Stimulated activated naive B cell treated with anti-CD40 and anti-IgM and Interleukin-4, amounts not matched to agents 10 μg/mL and 1 μg/mL and 100 μg/mL, for 72 hours (primary cell): ENCODE measurements at places on chromosomes 7 and 10.

- DNase-seq = no peak
These were observed 211.9 kb upstream of the GRM3 start for GRCh38 chr7:86431761-86432160.

GRCh38 chr7:151308791-151309190 is 32.8 kb upstream of the NUB1 start:
- no peak for DNase-seq

- no peak for DNase-seq
These were observed 11.5 kb downstream of the SDK1 start for GRCh38 chr7:3312583-3312982.

- no peak for DNase-seq
These were observed 212.7 kb upstream of the FAM3C start for GRCh38 chr7:121608785-121609184.

DNA sequence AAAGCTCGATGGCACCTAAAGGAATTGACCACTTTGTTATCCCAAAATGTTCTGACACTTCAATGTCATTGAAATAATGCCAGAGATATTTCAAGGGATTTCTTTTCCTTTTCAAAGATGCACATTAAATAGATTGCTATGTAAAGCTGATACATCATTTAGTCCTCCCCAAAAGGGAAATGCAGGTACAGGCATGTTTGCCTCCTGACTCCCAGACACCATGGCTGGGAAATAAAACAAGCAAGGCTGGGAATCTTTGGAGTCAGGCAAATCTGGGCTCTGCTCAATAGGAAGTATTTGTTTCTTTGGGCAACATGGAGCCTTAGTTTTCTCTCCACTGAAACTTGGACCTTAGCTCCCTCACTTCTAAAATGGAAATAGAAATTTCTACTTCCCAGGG is 230.8 kb upstream of the LRRTM3 start:
- no peak for DNase-seq

DNA sequence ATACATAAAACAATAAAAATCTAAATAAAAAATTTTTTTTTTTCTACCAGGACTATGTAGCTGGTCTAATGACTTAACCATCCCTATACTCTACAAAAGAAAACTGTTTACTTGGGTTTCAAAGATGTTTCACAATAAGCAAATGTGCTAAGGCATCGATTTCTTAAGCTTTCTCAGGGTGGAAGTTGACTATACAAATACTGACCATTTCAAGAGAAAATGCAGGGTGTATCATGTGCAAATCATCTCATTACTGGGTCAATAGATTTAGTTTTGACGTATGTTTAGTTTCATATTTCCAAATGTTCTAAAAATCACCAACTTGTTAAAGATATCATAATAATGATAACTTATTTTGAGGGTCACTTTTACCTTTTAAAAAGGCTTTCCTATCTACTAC is 7.5 kb downstream of the NRP1 start:
- DNase-seq = no peak

- DNase-seq = no peak
These were observed 423.8 kb upstream of the DPP6 start for GRCh38 chr7:153628406-153628805.

DNA sequence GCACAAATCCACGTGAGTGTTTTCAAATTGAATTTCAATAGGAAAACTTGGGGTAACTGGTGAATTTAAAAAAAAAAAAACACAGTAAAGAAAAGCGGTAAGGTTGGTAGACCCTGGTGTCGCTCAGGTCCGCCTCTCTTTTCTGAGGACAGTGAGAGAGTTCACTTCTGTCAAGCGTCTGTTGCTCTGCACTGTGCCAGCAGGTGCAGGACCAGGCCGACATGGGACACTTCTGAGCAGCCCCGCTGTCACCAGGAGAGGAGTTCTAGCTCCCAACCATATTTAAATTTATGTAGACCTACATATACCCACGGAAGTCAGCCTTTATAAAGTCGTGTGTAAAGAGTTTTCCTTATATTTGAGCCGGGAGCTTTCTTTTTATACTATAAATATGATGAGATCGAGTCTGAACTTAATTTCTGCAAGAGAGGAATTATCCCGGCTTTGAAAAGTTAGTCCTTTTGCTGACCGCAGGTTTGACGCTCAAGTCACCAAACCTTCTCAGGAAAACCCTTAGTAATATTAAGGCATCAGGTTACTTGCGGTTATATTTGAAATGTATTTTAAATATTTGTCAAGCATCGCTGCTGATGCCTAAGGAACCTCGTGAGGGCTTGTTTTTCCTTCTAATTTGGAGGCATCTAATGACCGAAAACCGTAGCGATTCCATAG is 531 bp downstream of the IKZF1 start:
- no peak for DNase-seq

- DNase-seq = no peak
These were observed 20.3 kb downstream of the DRGX start for GRCh38 chr10:49375611-49376010.

GRCh38 chr10:88920986-88921593 is 31.5 kb downstream of the ACTA2 start:
- no peak for DNase-seq

- DNase-seq = no peak
These were observed 193.2 kb upstream of the KLF6 start for GRCh38 chr10:3978174-3978573.

GRCh38 chr10:78437407-78437768 is 403.7 kb downstream of the RPS24 start:
- no peak for DNase-seq

DNA sequence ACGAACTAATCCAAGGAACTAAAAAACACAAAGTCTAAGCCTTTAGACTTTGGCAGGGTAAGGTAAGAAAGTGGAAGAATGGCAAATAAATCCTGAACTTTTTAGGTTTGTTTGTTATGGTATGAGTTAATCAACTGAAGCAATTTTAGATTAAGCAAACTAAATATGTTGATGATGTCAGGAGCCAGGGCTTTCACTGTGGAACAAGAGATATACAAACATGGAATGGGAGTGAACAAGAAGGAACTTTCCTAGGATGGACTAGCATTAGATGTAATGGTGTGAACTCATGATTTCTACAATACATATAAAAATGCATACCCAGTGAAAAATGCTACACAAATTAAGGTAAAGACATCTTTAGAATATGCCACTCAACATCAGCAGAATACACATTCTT is 35.8 kb downstream of the NT5C2 start:
- no peak for DNase-seq

- no peak for DNase-seq
These were observed 1053.3 kb downstream of the SORCS1 start for GRCh38 chr10:106111246-106111645.

DNA sequence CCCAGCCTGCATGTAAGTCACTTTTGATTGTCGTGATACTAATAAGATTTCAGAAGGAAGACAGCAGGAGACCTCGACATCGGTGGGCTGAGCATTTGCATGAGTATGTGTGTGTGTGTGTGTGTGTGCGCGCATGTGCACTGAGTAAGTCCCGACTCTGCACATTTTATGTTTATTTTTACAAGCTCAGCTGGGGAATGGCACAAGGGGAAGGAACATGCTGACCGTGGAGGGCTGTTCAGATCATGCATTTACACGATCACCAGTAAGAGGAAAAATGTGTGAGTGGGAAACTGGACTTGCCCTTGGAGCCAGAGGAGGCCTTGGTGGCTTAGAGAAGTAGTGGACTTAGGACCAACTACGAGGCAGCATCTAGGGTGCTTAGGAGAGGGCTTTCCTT is 41.3 kb downstream of the IL2RA start:
- DNase-seq = no peak

DNA sequence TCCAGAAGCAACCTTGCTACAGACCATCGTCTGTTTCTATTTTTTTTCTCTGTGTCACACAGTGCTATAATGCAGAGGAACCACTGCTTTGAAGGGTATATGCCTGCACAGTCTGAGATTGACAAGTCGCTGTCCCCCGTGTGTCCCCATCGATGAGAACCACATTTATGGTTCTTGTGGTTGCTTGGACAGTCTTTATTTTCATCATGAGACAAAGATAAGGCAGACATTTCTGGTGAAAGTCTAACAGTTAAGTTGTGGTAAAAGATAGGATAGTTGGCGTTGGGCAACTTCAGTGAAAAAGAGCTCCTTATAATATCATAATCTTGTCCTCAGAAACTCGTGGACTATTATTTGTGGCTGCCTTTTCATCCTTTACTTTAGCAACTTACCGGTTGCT is 6.3 kb upstream of the AKR1E2 start:
- no peak for DNase-seq

DNA sequence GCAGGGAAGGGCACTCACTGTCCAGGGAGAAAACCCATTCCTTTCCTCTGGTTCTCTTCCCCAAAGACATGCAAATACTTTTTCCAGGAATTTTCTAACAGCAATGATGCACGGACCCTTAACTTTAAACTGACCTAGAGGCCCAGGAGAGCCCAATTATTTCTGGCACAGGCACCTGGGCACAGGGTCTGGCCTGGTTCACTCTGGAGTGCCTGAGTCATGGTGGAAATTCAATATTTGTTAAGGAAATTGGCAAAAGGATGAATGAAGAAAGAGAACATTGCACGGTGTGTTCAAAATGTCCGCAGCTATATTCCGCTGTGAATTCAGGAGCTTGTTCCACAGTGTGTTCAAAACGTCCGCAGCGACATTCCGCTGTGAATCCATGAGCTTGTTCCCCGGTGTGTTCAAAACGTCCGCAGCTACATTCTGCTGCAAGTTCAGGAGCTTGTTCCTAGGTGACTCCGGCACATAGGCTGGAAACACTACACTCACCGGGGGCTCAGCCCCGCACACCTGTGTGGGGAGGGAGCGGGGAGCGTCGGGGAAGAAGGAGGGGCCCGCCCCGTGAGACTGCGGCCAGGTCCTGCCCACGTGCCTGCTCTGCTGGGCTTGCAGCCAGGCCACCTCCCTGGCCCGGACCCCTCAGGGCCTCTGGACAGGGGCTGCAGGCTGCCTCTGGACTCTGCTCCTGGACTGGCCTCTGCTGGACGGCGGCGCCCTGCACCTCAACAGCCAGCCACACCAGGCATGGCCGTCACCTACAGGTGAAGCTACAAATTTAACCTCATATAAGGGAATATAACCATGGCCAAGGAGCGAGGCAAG is 72.0 kb upstream of the FAM20C start:
- no peak for DNase-seq

DNA sequence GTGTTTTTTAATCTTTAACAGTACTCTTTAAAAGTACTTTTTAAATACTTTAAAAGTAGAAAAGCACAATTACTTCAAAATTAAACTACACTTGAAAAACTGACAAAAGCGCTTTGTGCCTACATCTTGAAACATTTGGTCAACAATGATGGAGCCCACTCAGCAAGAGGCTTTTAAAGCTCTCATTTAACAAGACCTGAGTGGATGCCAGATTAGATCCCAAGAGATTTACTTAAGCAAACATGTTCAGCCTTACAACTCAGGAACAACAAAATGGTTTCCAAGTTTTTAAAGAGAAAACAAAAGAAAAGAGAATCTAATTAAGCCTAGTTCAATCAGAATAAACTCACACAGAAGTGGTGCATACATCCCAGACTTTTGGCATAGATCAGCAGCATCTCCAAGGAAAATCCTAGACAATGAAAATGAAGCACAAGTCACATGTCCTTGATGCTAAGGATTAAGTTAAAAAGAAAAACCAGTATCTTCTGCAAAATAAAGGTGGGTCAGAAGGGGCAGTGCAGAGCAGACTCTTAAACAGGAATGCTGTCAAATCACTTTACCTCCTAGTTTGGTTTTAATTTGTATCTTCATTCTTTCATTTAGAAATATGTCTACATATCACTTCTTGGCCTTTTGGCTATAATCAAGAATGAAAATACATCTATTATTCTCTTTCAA is 26.2 kb downstream of the HIBADH start:
- DNase-seq = no peak

GRCh38 chr10:14875941-14876340 is 2.7 kb upstream of the SUV39H2 start:
- no peak for DNase-seq

DNA sequence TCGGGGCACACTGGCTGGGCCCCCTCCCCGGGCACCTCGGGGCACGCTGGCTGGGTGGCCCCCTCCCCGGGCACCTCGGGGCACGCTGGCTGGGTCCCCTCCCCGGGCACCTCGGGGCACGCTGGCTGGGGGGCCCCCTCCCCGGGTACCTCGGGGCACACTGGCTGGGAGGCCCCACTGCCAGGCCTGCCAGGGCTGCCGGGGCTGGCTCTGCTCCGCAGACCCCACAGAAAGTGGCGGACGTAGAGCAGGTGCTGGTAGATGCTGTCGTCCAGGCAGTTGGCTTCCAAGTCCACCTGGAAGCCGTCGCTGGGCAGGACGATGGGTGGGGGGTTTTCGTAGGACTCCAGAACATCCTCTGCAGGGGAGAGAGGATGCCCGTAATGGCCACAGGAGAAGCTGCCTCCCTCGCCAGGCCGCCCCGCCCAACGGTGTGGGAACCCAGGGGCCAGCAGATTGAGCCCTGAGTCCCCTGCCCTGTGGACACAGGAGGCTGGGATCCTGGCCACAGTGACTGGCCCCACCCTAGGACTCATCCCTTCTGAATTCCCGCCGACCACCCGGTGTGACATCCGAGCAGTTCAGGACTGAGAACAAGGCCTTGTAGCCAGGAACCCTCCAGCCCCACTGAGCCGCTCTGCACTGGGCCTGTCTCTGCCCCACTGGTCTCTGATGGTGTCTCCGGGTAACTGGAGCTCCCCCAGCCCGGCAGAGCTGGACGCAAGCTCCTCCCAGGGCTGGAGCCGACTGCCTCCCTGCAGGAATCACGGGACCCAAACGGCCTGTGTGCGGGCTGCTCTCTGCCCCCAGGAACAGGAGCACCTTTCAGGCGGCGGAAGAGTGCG is 28.2 kb downstream of the AP5Z1 start:
- DNase-seq = no peak
